ENCODE measurements at places on chromosomes 11 and 22.

DNA sequence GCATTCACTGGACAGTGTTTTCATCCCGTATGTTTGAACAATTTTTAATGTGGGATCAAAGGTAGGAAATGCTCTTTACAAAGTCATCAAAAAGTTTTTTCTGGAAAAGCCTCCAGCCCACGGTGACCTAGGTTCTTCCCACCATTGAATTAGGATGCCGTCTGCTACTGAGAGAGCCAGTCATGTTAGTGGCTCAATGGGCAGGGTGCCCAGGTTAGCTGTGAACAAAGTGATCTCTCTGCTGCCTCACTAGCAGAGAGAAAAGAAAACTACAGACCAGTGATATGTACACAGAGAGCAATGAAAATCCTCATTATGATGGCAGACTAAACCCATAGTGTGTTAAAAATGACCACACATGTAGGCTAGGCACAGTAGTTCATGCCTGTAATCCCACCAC is 32.4 kb downstream of the KCNQ1 start:
- no peak for DNase-seq

DNA sequence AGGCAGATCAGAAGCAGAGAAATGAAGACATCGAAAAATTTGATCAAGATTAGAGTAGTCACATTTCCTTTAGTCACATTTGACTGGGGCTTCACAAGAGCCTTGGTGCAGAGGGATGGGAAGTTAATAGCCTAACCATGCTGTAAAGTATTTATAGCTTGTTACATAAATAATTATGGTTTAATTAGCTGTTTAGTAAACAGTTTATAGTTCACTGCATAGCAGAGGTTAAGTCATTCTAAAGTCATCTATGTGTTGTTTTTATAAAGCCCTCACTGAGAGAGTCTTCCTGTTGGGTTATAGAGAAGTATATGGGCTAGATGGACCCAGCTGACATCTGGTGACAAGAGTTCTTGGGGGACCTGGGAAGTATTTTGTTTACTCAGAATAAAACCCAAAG is 47.1 kb downstream of the INSC start:
- no peak for DNase-seq

DNA sequence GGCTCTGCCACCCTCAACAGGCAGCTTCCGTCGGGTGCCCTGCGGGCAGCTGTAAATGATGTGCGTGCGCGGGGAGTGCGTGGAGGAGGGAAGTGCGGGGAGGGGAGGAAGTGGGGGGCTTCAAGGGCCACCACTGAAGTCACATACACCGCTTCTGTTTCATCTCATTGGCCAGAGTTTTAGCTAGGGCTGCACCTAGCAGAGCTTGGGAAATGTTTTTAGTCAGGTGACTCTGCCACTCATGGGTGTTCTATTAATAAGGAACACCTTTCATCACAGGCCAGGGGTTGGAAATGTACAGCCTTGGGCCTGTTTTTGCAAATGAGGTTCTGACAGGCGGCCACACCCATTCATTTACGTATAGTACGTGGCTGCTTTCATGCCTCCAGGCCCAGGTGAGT is 14.6 kb downstream of the FAM118A start:
- no peak for DNase-seq

- no peak for DNase-seq
Measured at GRCh38 chr11:110415081-110415480, 14.7 kb upstream of the FDX1 start.

GRCh38 chr11:44828296-44828695 is 101.5 kb downstream of the TSPAN18 start:
- DNase-seq, result no peak

GRCh38 chr11:12415342-12415966 is 38.1 kb downstream of the PARVA start:
- no peak for DNase-seq

GRCh38 chr11:35950082-35950481 is 6.2 kb downstream of the LDLRAD3 start:
- no peak for DNase-seq

GRCh38 chr11:1739576-1739975 is 10.8 kb downstream of the IFITM10 start:
- DNase-seq, result no peak

DNA sequence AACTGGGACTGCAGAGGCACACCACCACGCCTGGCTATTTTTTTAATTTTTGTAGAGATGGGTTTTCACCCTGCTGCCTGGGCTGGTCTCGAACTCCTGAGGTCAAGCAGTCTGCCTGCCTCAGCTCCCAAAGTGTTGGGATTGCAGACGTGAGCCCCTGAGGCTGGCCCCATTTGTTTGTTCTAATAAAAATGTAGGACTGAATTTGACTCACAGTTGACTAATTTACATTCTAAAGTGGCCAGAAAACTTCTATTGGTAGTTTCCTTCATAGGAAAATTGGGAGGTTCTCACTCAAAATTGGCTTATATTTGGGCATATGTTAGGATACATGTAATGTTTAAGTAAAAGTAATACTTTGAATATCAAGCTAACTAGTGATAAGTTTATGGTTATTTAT is 35.0 kb downstream of the PPFIA1 start:
- DNase-seq, result no peak

DNA sequence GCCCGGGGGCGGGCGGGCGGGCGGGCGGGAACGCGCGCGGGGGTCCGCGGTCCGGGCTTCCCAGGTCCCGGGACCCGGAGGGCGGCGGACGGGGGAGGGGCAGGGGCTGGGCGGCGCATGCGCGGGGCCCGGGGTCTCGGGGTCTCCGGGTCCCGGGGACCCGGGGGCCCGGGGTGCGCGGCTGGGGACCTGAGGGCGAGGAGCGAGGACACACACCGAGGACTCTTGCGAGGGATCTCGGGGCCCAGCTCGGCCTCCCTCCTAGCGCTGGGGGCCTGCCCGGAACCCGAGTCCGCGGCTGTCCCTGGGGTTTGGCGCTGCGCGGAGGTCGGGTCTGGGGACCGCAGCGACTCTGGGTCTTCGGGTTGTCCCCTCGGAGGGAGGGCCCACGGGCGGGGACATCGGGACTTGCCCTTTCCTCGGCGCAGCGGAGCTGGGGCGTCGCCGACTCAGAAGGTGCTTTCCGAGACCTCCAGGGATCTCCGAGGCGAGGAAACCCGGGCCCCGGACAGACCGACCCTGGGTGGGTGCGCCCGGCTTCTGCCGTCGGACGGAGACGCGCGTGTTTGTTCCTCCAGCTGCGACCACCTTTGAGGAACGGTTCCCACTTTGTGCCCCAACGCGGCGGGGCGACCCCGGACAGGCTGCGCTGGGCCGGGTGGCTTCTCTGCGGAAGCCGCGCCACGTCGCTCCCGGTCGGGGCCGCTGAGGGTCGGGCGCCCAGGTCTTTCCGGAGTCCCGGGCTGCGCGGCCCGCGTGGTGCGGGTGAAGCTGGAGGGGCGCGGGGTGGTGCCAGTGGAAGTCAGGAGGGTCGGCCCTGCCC is 540 bp downstream of the PPARA start:
- DNase-seq, result peak; percentile 42

- peak; percentile 49 for DNase-seq
Measured at GRCh38 chr11:72831521-72832300, 17.5 kb downstream of the ATG16L2 start.

DNA sequence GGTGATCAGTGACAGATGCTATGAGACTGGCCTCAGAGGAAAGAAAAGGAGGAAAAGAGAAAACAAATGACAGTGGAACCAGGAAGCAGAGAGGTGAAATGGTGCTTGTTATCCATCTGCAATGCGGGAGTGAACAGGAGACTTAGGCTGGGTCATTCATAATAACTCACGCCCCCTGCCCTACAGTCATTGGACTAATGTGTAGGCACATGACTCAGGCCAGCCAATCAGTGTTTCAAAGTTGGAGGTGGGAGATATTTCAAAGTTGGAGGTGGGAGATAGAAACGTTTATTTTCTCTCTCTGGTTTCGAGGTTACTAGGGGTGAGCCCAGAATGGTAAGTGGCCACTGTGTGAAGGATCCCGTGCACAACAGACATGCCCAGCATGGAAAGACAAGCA is 30.3 kb downstream of the SLC22A6 start:
- no peak for DNase-seq

DNA sequence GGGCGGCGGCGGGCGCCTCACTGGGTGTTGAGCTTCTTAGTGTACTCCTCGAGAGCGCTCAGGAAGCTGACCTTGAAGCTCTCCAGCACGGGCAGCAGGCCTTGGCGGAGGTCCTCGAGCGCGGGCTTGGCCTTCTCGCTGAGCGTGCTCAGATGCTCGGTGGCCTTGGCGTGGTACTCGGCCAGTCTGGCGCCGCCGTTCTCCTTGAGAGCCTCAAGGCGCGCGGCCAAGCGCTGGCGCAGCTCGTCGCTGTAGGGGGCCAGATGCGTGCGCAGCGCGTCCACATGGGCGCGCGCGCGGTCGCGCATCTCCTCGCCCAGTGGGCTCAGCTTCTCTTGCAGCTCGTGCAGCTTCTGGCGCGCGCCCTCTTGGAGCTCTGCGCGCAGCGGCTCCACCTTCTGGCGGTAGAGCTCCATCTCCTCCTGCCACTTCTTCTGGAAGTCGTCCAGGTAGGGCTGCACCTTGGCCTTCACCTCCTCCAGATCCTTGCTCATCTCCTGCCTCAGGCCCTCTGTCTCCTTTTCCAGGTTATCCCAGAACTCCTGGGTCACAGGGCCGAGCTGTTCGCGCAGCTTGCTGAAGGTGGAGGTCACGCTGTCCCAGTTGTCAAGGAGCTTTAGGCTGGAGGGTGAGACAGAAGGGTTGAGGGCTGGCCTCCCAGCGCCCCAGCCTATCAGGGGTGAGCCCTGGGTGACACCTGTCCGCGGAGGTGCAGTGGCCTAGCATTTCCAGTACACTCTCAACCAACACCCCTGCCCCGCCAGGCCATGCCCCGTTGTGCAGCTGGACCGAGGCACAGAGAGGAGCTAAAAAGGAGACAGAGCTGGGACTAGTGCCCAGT is 1.4 kb downstream of the APOA1 start:
- DNase-seq, result peak; percentile 89

- no peak for DNase-seq
Measured at GRCh38 chr11:34823639-34824038, 92.5 kb downstream of the APIP start.

DNA sequence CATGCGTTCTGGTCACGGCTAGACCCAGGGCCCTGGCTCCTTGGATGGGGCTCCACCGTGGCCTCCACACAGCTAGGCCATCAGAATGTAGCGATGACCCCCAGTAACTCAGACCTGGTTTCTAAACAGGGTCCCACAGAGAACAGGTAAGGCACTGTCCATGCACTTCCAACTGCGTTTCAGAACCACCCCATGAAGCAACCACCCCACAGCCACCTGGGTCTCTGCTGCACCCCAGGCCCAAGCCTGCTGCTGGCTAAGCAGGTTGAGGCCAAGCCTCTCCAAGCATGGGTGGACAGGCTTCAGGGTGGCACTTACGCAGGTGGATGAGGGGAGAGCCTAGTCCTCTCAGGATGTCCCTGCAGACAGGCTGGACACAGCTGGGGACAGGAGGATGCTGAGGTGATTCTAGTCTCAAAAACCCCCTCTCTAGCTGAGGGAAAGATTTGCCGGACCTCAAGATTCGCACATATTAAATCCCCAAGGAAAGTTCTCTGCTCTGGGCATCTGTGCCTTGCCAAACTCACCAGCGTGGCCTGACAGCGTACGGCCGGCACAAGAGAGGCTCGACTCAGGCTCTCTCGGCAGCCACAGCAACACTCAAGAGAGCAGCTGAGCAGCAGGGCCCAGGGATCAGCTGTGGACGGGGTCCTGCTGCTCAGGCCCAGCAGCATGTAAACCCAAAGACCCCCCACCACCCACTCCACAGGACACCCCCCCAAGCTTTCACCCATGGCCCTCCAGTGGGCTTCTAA is 141.6 kb downstream of the CRYBB2 start:
- DNase-seq, result no peak
